ENCODE measurements at places on chromosomes 11 and 22.

- no peak for DNase-seq
Measured at GRCh38 chr11:109362059-109362458, 59.9 kb upstream of the C11orf87 start.

- no peak for DNase-seq
Measured at GRCh38 chr11:122796128-122796717, 42.1 kb upstream of the CRTAM start.

DNA sequence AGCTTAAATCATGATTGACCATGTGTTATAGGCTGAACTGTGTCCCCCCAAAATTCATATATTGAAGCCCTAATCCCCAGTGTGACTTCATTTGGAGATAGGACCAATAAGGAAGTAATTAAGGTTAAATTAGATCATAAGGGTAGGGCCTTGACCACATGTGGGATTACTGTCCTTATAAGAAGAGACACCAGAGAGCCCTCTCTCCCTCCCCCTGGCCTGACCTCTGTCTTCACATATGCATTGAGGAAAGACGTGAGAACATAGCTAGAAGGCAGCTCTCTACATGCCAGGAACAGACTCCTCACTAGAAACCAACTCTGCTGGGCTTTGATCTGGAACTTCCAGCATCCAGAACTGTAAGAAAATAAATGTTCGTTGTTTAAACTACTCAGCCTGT, 13.6 kb upstream of the NUP50 start:
- no peak for DNase-seq

- DNase-seq: no peak
Measured at GRCh38 chr11:121886005-121886734, 229.8 kb downstream of the BLID start.

- no peak for DNase-seq
Measured at GRCh38 chr11:78359921-78360320, 57.7 kb downstream of the GAB2 start.

GRCh38 chr11:40974186-40974795, 485.2 kb downstream of the LRRC4C start:
- DNase-seq: no peak

GRCh38 chr11:118662401-118663271, 16.8 kb downstream of the TREH start:
- DNase-seq: no peak

GRCh38 chr11:95680169-95680929, 109.2 kb downstream of the FAM76B start:
- no peak for DNase-seq

DNA sequence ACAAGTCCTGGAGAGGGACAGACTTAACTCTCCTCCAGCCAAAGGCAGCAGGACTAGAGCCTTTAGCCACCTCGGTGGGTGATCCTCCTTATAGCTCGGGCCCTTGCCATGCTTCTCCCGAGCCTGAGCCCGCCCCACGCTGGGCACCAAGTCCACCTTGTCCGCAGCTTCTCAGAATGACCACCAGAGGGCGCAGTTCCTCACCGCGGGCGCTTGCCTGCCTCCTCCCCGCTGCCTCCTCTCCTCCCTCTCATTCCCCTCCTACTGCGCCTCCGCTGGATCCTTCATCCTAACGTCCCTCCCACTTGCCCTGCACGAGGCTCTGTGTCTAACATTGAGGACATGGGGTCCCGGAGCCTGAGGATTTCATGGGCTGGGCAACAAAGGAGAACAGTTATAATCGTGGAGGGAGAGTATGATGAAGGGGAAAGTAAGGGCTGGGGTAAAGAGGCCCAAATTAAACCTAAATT, 11.3 kb upstream of the MOGAT2 start:
- peak; percentile 68 for DNase-seq

DNA sequence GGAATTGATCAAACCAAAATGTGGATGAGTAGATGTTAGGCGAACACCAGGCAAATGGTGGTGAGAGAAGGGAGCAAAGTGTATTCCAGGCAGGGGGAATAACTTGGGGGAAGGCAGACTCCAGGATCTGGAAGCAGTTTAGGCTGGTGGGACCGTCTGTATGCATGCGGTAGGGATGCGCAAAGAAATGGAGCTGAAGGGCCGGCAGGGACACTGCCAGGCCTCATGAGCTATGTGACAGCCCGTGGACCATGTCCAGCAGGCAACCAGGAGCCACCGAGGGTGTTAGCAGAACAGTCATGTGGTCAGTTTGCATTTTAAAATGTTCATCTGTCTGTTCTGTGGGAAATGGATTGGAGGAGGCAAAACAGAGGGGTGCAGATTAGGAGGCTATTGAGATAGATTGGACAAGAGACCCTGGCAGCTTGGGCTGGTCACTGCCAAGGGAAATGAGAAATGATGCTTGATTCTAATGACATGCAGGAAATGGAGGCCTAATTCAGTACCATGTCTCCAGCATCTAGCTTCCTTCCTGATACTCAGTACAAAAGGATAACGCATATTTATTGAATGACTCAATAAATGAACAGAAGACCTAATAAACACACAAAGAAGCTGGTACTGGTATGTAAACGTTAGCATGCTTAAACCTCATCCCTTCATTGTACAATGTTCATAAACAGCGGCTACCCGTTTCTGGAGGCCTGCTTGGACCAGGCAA, 412.4 kb downstream of the BUD13 start:
- DNase-seq: no peak

- no peak for DNase-seq
Measured at GRCh38 chr22:46065691-46066454, 84.5 kb upstream of the PPARA start.

DNA sequence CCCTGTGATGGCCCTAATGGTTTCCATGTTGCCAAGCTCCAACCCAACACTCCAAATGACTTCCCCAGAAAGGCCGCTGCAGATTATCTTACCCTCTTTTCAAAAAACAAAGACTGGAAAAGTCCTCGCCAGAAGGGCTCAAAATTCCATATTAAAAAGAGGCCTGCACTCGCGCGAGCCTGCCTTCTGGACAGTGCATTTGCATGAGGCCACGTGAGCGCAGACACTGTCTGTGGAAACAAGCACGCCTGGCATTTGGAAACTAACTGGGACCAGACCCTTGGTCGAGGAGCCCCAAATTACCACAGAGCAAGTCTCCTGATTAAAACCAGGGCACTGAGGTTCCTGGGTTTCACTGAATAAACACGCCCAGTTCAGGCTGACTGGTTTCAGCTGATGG, 42.9 kb downstream of the ABTB2 start:
- DNase-seq: no peak

DNA sequence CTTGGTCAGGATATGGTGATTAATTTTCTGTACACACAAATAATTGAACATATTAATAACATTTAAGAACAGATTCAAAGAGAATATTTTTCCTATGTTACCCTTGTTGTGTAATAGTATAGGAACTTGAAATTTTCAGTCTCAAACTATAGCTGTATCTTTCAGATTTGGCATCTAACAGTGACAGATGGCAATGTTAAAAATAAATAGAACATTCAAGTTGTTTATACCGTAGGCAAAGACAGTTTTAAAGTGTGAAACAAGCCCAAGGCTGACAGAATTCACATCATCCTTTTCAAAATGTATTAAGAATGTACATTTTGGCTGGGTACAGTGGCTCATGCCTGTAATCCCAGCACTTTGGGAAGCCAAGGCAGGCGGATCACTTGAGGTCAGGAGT, 92.6 kb upstream of the TP53AIP1 start:
- DNase-seq: no peak

- DNase-seq: no peak
Measured at GRCh38 chr22:44597616-44598015, 99.6 kb upstream of the RTL6 start.

DNA sequence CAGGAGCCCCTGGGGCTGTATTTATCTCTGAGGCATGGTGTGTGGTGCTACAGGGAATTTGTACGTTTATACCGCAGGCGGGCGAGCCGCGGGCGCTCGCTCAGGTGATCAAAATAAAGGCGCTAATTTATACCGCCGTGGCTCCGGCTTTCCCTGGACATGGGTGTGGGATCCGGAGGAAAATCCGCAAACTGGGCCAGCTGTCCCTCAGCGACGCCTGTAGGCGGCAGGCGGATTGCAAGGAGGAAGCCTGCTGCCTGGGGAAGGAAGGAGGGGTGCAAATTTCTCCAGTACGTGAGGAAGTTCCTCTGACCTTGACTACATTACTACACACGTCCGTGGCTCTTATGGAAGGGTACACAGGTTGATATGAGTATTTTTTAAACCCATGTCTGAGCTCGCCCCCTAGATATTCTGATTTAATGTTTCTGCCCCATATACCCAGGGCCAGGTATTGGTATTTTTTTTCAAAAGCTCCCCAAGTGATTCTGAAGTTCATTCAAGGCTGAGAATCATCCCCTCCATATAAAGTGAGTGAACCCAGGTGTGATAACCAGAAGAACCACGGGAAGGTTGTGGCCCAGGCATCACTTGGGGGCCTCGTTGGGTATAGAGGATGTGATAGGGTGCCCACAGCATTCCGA, 2.8 kb downstream of the MYOD1 start:
- DNase-seq: no peak

- DNase-seq: no peak
Measured at GRCh38 chr11:108524422-108524821, 26.2 kb upstream of the POGLUT3 start.

- no peak for DNase-seq
Measured at GRCh38 chr11:32154275-32154674, 63.4 kb downstream of the RCN1 start.

DNA sequence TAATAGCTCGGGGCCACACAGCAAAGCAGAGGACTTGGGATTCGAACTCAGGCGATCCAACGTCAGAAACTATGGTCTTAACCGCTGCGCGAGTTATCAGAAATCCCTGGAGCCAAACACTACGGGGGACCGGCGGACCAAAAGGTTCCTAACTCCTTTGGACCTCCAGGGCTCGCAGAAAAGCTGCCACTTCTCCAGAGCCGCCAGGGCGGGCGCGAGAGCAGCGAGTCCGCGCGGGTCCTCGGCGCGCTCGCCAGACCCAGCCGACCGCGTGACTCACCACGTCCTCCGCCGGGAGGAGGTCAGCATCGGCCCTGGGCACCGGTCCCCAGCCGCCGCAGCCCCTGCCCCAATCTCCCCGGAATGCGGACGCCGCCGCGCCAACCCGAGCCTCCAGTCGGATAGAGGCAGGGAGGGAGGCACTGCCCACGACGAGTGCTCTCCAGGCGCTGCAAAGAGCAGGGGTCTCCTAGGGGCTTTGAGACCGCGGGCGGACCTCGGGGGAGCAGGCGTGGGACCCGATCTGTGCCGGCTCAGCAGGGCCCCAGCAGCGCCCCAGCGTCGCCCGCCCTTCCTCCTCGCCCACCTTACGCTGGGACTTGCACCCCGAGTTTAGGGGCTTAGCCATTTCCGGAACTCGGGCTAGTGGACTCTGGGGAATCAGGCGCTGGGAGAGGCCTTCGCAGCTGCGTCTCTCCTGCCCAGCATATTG, 6.2 kb upstream of the ALX4 start:
- no peak for DNase-seq

DNA sequence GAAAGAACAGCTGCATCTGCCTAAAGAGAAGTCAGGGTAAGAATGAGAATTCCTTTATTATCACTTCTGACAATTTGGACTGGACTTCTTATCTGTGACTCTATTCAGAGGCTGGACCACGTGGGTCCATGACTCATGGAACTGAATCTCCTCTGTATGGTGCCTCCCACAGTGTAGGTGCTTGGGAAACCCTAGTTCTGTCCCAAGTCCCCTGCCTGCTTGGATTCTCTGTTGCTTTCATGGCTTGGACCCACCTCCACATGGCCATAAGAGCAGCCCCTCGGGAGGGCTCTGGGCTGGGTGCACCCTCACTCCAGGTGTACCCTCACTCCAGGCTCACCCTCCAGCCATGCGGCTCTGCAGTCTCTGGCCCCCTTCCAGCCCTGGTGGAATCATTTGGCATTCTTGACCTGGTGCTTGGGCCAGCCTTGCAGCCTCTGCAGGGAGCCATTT, 153.4 kb downstream of the CACNA1I start:
- DNase-seq: no peak

- DNase-seq: no peak
Measured at GRCh38 chr22:41758231-41758630, 42.2 kb upstream of the CCDC134 start.

DNA sequence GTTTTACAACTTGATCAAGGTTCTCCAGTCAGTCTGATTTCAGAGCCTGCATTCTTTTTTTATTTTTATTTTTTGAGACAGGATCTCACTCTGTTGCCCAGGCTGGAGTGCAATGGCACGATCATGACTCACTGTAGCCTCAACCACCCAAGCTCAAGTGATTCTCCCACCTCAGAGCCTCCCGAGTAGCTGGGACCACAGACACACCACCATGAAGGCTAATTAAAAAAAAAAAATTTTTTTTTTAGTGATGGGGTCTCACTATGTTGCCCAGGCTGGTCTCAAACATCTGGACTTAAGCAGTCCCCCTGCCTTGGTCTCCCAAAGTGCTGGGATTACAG, 117.2 kb upstream of the NAV2 start:
- no peak for DNase-seq

- no peak for DNase-seq
Measured at GRCh38 chr11:78295347-78295746, 106.6 kb downstream of the USP35 start.

GRCh38 chr11:80613655-80614054, 1172.8 kb upstream of the TENM4 start:
- no peak for DNase-seq

Data from putamen (tissue), 1 donor.